AG08396 (cell line): ENCODE measurements at places on chromosomes 6 and 20.

GRCh38 chr6:48825501-48826151 is 637.4 kb downstream of the MMUT start:
- DNase-seq = no peak

DNA sequence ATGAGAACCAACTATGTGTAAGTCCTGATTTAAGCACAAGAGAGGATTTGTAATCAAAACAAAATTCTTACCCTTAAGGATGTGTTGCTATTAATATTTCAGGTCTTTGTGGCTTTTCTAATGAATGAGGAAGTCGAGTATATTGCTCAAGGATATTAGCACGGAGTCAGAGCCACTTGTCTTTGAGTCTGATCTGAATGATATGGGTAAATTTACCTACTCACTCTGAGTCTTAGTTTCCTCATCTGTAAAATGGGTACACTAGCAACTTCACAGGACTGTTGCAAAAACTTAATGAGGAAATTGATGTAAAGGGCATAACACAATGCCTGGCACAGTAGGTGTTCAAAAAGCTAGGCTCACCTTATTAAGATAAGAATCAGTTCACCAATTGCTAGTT is 30.0 kb upstream of the QKI start:
- no peak for DNase-seq

GRCh38 chr6:49555951-49556350 is 5.5 kb downstream of the C6orf141 start:
- no peak for DNase-seq

GRCh38 chr20:59023616-59024015 is 4.4 kb downstream of the TUBB1 start:
- DNase-seq = no peak
